ENCODE measurements at places on chromosomes 2 and 18.
A peak's percentile ranks its signal among the peaks of the same experiment; 100 is the strongest.

DNA sequence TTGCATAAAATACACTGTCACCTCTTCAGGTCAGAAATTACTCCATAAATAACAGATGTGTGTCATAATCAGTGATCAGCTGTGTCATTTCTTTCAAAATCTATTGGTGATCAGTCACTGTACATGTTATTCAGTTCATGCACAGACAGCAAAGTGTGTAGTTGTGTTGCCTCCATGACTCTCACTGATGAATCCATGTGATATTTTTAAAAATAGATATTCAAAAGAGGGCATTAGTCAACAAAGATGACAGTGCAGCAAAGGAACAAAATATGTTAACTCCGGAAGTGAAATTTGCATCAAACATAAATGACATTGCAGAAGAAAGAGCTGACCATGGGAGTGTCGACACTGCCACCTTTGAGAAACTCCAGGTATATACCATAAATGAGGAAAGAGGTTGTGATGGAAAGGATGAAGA, 17.1 kb upstream of the MCM6 start:
- DNase-seq = no peak

DNA sequence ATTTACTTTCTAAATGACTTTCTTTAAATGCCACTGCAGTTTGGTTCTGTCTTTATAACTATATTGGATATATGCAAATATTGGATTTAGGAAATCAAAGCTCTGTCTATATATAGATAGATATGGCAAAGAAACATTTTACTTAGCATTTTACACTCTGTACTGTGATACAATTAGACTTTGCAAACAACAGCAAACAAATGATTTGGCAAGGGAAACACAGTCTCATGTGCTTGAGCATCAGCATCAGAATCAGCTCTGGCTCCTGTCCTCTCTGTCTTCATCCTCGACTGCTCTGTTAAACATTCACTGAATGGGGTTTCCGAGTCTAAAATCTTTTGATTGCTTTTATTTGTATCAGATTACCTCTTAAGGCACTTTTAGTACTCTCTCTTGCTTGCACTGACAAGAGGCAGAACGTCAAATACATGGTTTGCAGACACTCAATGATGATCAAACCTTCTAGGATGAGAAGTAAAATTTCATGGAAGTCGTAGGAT, 176.8 kb upstream of the LRP1B start:
- DNase-seq = no peak

GRCh38 chr2:174785481-174785880, 21.2 kb upstream of the CHRNA1 start:
- no peak for DNase-seq

DNA sequence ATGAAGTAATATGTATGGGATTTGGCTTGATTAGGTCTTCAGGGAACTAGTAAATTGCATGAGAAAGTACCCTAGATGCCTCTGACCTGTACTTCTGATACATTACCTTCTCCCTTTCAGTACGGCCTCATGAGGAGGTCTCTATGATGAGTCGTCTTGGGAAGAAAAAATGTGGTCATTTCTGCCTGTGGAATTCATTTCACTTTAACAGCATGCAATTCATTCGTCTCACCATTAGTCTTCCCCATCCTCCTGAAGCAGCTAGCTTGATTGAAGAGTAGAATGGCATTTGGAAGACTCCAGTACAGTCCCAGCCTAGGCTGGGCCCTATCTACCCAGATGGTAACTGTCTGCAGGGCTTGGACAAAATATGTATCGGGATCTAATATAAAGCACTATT, 52.2 kb downstream of the TMX3 start:
- no peak for DNase-seq

- DNase-seq = peak; percentile 58
Measured at GRCh38 chr2:172710584-172711047, 25.0 kb upstream of the RAPGEF4 start.

DNA sequence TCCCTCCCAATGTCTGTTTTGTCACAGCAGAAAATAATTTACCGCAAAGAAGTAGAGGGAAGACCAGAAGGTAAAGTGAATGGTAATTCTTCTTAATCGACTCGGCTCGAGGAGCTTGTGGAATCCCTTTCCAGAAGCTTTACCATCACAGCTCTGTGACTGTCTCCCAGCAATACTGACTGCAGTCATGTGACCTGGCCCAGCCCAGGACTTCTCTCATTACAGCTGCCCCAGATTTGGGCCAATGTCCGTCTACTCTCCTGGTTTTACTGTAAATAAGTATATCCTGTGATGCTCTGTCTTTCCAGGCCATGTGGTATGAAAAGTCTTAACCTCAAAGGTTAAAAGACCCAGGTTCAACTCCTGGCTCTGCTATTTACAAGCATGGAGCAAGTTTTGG, 18.9 kb upstream of the ELOA2 start:
- DNase-seq = no peak

- no peak for DNase-seq
Measured at GRCh38 chr18:43863180-43863579, 585.9 kb upstream of the SYT4 start.

GRCh38 chr2:16661936-16662839, 3.4 kb downstream of the CYRIA start:
- DNase-seq = no peak

DNA sequence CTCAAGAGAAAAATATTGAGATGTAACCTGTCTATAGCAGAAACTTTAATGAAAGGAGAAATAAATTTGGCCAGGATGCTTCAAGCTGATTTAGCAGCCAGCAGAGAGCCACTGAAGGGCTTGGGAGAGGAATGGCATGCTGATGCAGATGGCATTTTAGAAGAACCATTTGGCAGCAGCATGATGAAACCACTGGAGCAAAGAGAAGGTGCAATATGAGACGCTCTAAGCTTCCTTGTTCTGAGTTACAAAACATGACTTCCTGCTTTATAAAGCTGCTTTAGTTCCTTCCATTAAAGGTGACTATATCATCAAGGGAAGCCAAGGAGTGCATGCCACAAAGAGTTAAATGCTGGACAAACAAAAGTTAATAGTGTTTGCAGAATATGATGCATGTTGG, 189.7 kb downstream of the PID1 start:
- no peak for DNase-seq

GRCh38 chr18:77461062-77461688, 211.5 kb downstream of the GALR1 start:
- no peak for DNase-seq

DNA sequence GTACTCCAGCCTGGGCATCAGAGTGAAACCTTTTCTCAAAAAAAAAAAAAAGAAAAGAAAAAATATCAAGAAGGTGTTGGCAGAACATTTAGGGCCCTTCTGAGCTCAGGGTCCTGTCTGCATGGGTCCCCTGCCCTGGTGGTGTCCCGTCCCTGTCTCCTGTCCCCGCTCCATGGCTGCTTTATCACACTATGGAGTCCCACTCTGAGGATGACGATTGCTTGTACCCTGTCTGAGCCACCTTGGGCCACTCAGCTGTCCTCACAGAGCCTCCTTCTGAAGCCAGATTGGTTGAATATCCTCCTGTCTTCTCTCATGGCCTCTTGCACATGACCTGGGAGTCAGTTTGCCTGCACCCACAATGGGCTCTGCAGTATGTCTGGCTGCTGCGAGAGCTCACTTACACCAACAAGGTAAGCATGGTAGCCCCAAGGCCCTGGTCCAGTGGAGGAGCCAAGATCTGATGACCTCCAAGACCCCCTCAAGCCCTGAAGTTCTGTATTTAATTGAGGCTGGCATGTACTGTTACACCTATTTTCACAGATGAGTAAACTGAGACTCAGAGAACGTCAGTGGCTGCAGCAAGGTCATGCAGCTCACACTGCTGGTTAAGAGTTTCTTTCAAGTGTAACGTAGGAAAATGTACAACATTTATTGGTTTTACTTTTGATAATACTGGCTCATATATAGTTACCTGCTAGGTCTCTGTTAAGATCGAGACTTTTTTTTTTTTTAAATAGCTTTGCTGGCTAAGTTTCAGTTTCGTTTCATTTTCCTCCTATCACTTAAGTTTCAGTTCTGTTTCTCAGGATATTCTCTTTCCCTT, 16.9 kb upstream of the ZCCHC2 start:
- no peak for DNase-seq

DNA sequence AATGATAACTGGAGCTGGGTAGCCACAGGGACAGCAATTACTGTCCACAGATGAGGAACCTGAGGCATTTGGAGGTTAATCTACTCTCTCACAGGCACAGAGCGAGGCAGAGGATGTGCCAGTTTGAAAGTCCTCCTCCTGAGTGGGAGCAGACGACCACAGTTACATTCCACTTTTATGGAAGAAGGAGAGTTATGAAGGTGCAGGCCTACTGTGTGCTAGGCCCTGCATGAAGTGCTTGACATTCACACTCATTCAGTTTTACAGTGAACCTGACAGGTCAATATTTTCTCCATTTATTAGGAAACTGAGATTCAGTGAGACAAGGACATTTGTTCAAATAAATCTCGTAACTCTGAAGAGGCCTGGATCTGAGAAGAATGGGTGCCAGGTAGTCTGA, 142.0 kb downstream of the TDRD15 start:
- no peak for DNase-seq

Measured in NCI-H774 (cell line).